ENCODE measurements at places on chromosomes 7 and 10. TPM values are rescaled to one million over a fixed set of nuclear protein-coding genes. Genes with fewer than 3 reads are reported as not detected.

The OR9A2 gene
- total RNA-seq, result 0.29 TPM

The ARPC1A gene
- 120 TPM for total RNA-seq

The NUDT13 gene
- 2.7 TPM for total RNA-seq

The NPSR1 gene
- total RNA-seq, result 3.0 TPM

The GRID2IP gene
- total RNA-seq, result not detected

The ARID5B gene
- 18.9 TPM for total RNA-seq

The GIMAP1 gene
- not detected for total RNA-seq
